NCI-H748 treated with DMSO at 0.1 percent for 48 hours (cell line): ENCODE measurements at places on chromosomes 7 and 10.
A peak's percentile ranks its signal among the peaks of the same experiment; 100 is the strongest.

- no peak for DNase-seq
Observed at GRCh38 chr7:150874401-150875198, 22.3 kb downstream of the AOC1 start.

GRCh38 chr7:112572669-112573301 is 92.0 kb downstream of the LSMEM1 start:
- DNase-seq = peak; percentile 66

DNA sequence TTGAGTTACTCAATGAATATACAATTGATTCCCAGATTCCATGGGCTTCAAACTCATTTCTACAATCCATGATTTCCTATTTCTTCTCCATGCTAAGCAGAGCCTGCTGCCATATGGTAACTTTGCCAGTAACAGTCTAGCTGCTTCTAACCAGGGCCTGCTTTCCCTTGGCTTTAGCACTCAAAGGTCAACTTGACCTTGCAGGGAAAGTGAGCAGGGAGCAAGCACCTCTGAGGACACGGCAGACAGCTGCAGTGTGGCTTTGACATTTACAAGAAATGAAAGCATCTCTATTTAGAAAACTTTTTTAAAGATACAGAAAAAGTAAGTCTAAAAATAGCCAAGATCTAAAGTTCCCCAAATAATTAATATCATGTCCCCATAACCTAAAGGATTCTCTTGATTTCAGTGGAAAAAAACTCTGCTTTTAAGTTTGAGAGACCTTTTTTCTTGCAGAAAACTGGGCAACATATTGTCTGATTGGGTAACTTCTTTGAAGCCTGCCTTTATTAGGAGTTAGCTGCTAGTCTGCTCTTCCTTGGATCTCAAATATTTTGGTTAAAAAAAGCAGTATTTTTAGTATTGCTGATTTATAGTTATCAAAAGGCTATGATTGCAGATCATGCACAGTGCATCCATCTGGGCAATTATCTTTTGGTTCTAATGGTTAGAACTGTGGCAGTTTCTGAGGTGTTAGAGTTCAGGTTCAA is 257.9 kb downstream of the AHR start:
- no peak for DNase-seq

DNA sequence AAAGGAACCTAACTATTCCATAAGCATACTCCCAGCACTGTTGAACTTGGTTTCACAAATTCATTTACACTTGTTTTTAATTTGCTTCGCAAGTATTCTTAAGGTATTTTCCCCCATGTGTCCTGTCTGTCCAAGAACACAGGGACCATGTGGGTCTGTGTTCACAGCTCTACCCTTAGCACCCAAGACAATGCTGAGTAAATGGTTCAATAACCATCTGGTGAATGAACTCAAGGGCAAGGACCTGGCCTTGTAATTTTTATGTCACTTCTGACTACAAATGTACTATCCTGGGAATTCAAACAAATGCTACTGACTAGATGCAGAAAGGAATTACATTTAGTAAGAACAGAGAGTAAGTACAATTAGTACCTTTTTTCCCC is 43.0 kb upstream of the SLIT1 start:
- DNase-seq = no peak

DNA sequence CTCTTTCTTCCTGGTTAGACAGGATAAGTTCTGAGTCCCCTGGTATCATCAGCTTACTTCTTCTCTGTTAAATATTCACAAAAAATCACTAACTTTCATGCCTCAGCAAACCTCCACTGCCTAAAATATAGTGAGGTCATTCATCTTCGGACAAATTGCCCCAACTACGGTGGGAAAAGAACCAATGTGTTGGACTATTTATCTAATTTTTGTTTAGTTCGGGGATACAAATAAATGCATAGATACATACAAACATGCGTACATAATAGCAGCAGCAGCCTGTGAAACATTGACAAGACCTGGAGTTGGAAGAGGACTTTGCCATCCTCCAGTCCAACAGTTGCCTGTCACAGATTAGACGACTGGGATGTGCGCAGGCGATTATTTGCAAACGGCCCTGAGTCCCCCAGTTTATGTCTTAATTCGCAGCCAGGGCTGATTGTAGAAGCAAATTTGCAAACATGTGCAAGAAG is 51.5 kb downstream of the EGFR start:
- no peak for DNase-seq

DNA sequence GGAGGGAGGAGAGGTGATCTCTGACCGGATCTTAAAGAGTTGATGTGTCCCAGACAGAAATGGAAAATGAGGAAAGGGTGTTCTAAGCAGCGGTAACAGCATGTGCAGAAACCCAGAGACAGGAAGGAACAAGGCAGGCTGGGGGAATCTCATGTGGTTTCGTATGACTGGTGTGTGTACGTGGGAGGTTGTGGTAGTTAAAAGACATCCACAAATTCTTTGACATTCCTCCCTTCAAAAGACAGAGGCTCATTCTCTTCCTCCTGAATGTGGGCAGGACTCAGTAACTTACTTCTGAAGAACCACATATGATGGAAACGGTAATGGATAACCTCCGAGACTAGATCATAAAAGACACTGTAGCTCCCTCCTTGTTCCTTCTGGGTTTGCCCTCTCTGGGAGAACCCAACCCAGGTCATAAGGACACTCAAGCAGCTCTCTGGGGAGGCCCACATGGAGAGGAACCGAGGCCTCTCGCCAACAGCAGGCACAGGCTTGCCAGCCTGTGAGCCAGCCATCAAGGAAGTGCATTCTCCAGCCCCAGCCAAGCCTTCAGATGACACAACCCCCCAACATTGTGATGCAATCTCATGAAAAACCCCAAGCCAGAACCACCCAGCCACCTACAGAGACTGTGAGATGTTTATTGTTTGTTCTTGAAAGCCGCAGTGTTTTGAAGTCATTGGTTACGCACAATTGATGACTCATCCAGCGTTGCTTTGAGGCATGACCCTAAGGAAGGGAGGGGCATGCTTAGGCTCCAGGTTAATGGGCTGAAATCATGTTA is 116.0 kb downstream of the SLIT1 start:
- DNase-seq = no peak

- DNase-seq = no peak
Observed at GRCh38 chr7:120053390-120053961, 219.5 kb upstream of the KCND2 start.

GRCh38 chr7:36278069-36278619 is 111.5 kb upstream of the ANLN start:
- no peak for DNase-seq

- DNase-seq = no peak
Observed at GRCh38 chr10:10977978-10978377, 39.7 kb upstream of the CELF2 start.

DNA sequence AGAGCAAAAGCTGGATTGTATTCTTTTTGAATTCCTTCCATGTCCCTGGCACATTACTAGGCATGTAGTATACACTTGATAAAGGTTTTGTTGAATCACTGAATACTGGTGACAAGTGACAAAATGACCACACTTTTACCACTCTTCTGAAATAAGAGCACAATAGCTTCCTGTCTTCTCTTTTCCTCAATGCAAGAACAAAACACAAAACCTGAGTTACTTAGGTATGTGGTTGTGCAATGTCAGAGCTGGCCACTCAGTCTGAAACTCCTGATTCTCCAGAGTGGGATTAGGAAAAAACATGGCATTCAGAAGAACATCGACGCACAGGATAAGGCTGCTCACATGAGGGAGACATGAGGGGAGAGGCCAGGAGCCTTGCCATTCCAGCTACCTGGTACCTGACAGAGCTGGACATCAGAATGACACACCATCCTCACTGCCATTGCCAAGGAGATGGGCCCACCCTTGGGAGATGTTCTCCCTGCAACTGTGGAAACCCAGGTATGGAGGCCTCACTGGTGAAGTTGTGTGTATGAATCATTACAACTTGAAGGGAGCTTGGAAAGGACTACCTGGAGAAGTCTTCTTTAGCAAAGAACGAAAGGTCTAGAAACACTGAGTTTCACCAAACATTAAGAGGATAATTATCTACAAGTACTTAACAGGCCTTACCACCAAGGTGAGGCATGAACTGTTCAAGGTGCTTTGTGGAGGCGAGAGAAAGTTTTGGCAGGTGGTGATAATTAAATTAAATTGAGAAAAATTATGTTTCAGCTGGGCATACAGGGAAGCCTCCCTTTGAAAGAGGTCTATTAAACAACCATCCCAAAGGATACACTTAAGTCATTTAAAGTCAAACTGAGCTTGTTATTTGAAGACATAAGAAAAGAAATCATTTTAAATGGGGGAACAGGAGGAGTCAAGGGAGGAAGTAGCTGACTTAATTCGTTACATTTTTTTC is 246.5 kb upstream of the AOAH start:
- no peak for DNase-seq

DNA sequence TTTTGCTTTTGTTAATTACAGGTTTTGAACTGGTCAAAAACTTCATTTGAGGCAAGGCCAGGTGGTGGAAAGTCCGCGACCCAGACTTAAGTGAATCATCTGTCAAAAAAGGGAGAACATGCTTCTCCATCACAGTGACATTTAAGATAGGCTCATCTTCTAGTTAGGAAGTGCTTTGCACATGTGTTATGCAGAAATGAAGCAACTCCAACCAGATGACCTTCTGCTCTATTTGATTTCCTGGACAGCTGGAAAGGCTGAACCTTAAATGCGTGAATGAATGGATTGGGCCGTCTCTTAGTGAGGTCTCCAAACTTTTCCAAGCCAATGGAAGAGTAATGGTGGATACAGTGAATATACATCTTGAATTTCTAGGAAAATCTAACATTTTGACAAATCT is 101.6 kb upstream of the FAM13C start:
- DNase-seq = no peak

- no peak for DNase-seq
Observed at GRCh38 chr10:38102880-38103279, 8.7 kb downstream of the ZNF37A start.

GRCh38 chr7:4050126-4050660 is 631.9 kb upstream of the FOXK1 start:
- no peak for DNase-seq

DNA sequence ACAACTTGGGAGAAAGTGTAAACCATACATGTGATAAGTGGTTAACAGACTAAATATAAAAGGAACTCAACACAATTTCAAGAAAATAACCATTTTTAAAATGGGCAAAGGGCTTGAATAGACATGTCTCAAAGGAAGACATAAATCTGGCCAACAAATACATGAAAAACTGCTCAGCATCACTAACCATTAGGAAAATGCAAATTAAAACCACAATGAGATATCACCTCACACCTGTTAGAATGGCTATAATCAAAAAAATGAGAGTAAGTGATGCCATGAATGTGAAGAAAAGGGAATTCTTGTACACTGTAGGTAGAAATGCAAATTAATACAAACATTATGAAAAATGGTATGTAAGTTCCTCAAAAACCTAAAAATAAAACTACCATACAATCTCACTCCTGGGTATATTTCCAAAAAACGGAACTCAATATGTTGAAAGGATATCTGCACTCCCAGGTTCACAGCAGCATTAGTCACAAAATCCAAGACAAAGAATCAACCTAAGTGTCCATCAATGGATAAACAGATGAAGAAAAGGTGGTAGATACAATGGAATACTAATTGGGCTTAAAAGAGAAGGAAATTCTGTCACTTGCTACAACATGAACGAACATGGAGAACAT is 5.6 kb downstream of the SNX13 start:
- no peak for DNase-seq

DNA sequence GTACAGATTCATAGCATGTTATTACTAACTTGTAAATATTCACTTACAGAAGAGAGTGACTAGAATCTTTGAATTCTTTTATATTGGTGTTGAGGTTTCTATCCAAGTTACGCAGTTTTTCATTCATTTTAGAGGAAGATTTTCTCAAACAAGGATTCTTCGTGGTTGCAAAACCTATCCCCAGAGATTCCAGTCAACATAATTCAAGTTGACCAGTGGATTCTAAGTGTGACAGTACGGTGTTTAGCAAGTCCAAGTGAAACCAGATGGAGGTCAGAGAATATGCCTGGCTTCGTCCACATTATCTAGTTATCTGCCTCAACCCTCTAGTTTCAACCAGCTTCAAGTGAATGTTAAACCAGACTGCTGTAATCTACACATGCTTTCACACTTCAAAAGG is 131.9 kb downstream of the SDK1 start:
- DNase-seq = no peak

- no peak for DNase-seq
Observed at GRCh38 chr7:85508642-85509410, 322.0 kb upstream of the SEMA3D start.

GRCh38 chr10:63697956-63698786 is 177.0 kb downstream of the REEP3 start:
- no peak for DNase-seq

- DNase-seq = no peak
Observed at GRCh38 chr7:70799841-70800405, 332.0 kb upstream of the GALNT17 start.

DNA sequence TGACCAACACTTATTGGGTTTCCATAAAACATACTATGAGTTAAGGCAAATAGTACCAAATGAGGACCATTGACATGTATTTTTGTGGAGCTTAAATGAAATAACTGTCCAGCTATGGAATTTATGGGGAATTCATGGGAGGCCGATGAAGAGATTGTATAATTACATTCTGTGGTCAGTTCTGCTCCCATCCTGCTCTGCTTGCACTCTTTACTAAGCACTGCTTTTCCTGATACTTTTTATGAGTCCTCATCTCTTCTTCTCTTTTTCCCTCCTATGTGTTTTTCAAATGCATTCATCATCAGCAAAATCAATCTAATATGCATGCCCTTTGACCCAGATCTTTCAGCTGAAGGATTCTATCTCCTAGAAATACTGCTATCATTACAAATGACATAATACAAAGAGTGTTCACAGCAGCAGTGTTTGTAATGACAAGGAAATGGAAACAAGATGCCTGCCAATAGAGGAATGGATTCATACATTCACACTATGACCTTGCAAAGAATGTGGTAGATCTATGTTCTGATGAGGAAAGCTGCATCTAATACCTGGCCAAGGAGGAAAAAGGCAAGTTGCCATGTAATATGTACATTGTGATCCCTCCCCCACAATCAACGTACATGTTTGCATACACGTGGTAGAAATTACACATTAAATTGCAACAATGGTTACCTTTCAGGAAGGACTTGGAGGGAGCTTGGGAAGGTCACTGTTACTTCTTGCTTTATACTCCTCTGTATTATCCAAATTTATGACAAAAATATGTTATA is 73.9 kb downstream of the PCGF5 start:
- no peak for DNase-seq

DNA sequence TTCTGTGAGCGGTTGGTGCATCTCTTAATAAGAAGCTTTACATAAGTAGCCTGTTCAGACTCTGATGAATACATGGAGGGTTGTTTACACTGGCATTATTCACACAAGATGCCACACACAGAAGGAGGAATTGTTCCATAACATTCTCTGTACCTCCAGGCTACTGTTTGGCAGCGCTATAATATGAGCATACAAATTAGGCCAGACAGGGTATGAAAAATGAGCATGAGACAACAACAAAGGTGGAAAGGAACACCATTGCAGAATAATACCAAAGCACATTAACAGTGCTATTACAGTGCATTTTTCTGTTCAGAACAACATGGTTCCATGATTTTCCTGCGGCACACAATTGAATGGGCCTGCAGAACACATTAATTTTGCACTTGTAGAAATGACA is 417.2 kb upstream of the C7orf33 start:
- DNase-seq = no peak

- no peak for DNase-seq
Observed at GRCh38 chr10:132402781-132403241, 5.8 kb downstream of the PWWP2B start.
